ENCODE measurements at places on chromosomes 4 and X.

DNA sequence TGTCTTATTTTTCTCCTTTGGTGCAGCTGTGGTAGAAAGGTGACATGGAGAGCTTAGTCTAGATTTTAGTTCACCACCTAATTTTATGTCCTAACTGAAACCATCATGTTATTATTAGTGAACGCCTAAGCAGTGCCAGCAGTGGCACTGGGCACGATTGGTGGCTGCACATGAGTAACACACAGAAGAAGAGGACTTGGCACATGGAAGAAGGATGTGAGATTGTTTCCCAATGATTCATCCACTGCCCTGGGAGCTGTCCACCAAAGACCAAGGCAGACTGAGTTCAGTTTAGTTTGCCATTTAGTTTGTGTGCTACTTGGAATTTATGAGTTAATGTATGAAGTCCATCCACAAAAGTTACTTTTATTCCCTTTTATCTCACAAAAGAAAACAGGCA, 68.1 kb upstream of the NAP1L5 start:
- DNase-seq, result no peak

DNA sequence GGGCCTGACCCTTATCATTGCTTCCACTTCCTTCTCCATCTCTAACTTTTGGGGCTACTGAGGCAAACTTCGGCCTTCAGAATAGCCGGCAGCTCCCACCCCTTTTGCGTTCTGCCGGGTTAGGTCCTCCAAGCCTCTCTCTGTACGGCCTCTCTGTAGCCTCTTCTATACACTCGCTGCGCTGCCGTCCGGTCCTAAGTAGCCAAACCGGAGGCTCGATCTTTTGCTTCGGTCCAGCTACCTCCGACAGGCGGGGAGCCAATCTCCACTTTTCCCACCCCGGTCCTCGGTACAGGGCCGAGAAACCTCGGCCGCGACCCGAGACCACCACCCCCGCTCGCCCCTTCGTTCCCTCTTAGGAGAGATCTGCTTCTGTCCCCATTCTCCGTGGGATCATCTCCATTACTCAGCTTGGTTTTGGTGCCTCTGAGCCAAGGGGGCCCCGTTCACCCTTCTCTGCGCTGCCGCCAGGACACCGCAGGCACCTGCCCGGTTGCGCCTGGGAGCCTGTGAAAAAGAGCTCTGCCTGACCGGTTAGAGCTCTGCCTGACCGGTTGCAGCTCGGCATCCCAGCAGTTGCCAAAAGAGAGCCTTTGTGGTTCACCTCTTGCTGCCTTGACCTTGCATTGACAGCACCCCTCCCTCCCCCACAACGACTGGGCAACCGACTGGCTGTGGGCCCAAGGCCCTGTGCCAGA, 1.0 kb upstream of the HTR2C start:
- DNase-seq, result no peak

- no peak for DNase-seq
These were observed 140.6 kb downstream of the TBL1X start for GRCh38 chrX:9605484-9605883.

- no peak for DNase-seq
These were observed 28.9 kb downstream of the XK start for GRCh38 chrX:37714479-37714878.

DNA sequence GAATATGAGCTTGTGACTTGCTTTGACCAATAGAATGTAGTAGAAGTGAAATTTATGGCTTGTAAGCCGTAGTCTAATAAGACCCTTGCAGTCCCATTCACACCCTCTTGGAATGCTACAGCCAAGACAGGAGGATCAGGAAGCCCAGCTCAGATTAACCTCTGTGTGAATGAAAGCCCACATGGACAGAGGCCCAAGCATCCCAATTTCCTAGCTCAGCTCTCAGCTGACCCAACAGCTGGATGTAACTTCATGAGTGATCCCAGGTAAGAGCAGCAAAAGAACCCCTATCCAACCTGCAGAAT, 12.8 kb upstream of the PPM1K start:
- DNase-seq, result no peak

- DNase-seq, result no peak
These were observed 54.9 kb downstream of the WDR19 start for GRCh38 chr4:39237179-39237578.

GRCh38 chr4:139903845-139904244, 238.2 kb downstream of the MGST2 start:
- no peak for DNase-seq

DNA sequence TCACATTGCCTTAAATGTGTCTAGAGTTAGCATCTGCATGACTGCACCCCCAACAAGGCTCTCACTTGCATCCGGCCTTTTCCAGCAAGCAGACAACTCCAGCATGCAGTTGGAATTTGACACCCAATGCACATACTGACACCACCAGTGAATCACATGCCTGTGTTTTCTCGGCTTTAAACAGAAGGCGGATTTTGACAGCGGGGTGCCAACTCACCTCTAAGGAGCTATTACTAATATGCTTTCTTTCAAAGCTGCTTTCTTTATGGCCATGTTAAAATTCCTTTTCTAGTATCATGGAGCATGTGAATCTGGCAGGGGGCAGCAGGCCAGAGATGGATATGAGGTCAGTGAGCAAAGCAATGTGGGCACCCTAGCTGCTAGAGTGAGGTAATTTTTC, 78.0 kb upstream of the CLNK start:
- DNase-seq, result no peak

DNA sequence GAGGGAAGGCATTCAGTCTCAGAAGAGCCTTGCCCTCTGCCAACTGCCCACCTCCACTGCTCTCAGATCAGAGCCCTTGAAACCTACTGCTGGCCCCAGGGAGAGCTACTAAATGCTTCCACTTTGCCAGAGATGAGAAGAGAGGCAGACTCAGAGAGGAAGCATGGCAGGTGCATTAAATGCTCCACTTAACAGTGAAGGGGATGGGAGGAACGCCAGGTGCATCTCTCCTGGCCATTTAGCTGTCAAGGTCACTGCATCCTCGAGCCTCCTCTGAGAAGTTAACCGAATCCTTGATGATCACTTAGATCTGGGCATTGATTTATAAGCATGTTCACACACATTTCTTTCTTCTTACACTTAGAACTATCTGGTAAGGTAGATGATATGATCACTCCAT, 15.0 kb downstream of the TRPC5 start:
- DNase-seq, result no peak

- no peak for DNase-seq
These were observed 101.5 kb downstream of the DHX15 start for GRCh38 chr4:24482871-24483270.

DNA sequence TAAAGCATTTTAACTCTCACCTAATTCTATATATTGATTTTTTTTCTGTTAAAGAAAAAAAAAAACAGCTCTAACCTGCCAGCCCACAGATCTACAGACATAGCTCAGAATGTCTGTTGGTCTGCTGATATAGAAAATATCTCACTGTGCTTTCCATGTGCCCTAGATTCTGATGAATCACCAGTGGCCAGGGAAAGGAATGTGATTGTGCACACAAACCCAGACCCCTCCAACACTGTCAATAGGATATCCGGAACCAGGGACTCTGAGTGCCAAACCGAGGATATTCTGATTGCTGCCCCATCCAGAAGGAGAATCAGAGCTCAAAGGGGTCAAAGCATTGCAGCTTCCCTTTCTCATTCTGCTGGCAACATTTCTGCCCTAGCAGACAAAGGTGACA, 12.1 kb upstream of the SCML1 start:
- DNase-seq, result no peak

GRCh38 chr4:116872941-116873340, 212.4 kb downstream of the TRAM1L1 start:
- DNase-seq, result no peak

GRCh38 chr4:120839334-120839973, 83.1 kb downstream of the PRDM5 start:
- no peak for DNase-seq

DNA sequence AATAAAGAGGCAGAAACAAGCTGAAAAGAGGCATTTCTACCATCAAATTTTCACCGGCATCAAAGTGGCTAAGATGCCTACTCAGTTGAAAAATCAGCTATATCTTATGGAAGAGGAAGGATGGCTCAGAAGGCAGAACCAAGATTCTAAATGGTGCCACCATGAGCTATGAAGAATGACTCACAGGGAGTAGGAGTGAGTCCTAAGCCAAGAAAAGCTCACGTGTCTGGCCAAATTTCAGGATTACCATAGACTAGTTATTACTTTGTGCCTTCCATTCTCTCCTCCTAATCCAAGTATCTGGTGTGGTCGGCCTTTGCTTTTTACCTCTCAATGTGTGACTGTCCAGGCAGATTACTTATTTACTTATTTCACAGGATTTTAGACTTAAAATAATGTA, 54.8 kb downstream of the BMP3 start:
- no peak for DNase-seq

DNA sequence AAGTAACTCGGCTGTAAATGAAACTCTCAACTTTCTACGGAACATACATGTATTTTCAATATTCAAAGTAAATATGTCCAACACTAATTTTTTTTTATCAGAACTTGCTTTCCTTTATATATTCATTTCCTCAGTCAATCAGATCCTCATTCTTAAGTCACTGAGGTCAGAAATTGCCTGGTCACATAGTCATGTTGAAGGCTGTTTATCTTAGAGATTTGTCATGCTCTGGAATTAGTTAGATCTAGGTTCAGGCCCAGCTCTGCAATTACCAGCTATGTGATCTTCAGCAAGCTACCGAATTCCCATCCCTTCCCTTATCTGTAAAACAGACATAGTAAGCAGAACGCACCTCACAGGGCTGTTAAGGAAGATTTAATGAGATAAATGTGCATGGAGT, 228.8 kb downstream of the SPCS3 start:
- no peak for DNase-seq

- no peak for DNase-seq
These were observed 23.1 kb upstream of the GPR34 start for GRCh38 chrX:41665686-41666085.

DNA sequence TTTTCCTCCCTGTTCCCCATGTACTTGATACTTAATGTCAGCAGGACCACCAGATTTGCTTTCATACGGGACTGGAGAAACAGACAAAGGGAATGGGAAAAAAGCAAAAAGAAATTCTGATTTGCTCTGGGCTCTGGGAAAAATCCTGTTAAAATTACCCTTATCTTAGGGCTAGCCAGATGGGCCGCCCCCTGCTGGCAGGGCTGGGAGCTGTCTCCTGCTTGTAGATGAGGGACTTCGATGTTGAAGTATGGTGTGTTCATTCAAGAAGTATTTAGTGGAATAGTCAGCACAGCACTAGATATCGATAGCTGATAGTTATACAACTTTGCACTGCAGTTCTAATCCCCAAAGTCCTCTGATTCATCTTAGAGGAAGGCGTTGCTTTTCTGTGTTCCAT, 45.8 kb downstream of the BCORL1 start:
- DNase-seq, result peak; percentile 12

GRCh38 chr4:123346330-123346940, 50.2 kb upstream of the SPRY1 start:
- no peak for DNase-seq

DNA sequence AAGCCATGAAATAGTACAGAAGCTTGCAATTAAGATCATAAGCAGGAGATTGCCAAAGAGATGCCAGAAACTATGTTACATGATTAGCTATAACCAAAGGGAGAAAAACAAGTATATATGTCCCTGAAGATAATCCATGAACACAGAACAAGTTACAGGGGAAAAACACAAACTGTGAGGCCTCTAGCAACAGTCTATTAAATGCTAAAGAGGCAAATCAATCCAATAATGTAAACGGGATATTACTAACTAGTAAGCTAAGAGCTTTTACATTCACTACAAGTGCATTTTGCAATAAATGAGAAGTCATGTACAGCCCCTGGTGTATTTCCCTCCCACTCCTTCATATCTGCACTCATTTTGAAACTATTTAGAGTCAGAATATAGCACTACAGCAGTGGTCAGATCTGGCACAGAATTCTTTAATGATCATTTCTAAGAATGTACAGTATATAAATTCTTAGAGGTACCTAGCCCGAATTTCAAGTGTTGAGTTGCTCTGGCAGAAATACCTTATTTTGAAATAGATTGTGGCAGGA, 449.8 kb upstream of the SMIM31 start:
- no peak for DNase-seq

GRCh38 chr4:94304365-94304971, 38.2 kb downstream of the HPGDS start:
- DNase-seq, result no peak

GRCh38 chr4:2497931-2498330, 29.0 kb downstream of the RNF4 start:
- DNase-seq, result no peak

DNA sequence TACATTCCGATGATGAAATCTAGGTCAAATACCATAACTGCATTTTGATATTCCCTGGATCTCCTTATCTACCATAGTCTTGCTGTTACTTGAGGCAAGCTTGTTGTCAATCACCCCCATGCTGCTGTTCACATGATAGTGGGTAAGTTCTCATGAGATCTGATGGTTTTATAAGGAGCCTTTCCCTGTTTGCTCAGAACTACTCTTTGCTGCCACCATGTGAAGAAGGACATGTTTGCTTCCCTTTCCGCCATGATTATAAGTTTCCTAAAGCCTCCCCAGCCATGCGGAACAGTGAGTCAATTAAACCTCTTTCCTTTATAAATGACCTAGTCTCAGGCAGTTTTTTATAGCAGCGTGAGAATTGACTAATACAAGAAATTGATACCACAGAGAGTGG, 432.0 kb downstream of the GLUD2 start:
- no peak for DNase-seq

GRCh38 chr4:146255463-146255862, 41.1 kb downstream of the REELD1 start:
- no peak for DNase-seq

DNA sequence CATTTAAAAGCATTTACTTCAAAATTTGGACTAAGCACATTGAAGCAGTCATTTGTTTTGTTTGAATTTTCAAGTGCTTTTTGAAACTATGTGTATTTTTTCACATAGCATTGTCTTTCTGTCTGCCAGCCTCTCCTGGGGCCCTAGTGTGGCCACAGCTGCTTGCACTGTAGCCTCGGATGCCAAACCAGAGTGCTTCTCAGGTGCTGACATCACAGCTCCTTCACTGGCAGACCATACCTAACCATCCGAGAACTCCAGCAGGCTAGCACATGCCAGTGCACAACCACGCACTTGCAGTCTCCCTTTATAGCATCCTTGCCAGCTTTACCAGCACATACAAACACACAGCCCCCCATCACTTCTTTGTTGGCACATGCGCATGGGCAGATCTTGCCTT, 1019.7 kb downstream of the STPG2 start:
- DNase-seq, result no peak

DNA sequence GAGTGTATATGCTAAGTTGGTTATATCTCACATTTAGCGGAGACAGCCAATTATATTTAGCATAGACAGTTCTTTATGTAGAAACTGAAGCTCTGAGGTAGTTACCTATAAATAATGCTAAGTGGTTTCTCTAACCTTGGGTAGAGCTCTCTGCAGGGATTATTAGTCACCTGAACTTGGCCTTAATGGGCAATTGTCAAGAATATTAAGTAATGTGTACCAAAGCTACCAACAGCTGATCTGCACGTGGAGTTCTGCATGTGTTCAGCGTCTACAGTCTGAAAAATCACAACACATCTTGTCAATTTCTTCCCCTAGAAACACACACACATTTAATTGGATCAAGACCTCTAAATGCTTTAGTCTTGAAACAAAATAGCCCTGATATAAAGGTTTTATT, 740.6 kb upstream of the FAM241A start:
- no peak for DNase-seq

- DNase-seq, result no peak
These were observed 556.5 kb downstream of the IL1RAPL1 start for GRCh38 chrX:29143756-29144155.

GRCh38 chr4:86358257-86358656, 1.6 kb downstream of the MAPK10 start:
- DNase-seq, result no peak

- DNase-seq, result no peak
These were observed 102.9 kb downstream of the CLCN4 start for GRCh38 chrX:10259716-10260115.

GRCh38 chr4:15240764-15241163, 187.1 kb upstream of the C1QTNF7 start:
- DNase-seq, result no peak

Data from stimulated activated CD4-positive, alpha-beta T cell treated with anti-CD3 and anti-CD28 coated beads, Interleukin-1b, Interleukin-23, amount 100 ng/mL, for 1 hour (primary cell).